Activated CD4-positive, alpha-beta T cell treated with anti-CD3 and anti-CD28 coated beads, Interleukin-2, amount 50 U/mL, for 4 hours (primary cell): ENCODE measurements at places on chromosomes 7 and 10.

GRCh38 chr10:50866317-50866716 is 19.1 kb downstream of the A1CF start:
- DNase-seq: no peak

GRCh38 chr10:119355930-119356329 is 148.6 kb downstream of the GRK5 start:
- DNase-seq: no peak

DNA sequence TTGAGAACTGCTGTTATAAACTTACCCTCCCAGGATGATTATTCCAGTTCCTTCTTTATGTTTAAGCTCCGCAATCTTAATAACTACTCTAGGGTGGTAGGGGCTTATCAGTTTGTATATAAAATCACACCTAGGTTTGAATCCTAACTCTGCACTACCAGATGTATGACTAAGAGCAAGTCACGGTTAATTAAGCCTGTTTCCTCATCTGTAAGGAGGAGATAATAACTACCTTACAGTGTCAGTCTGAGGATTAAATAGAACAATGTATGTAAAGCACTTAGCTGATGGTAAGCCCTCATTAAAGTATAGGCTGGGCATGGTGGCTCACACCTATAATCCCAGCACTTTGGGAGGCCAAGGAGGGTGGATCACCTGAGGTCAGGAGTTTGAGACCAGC is 9.2 kb downstream of the DNA2 start:
- DNase-seq: no peak

DNA sequence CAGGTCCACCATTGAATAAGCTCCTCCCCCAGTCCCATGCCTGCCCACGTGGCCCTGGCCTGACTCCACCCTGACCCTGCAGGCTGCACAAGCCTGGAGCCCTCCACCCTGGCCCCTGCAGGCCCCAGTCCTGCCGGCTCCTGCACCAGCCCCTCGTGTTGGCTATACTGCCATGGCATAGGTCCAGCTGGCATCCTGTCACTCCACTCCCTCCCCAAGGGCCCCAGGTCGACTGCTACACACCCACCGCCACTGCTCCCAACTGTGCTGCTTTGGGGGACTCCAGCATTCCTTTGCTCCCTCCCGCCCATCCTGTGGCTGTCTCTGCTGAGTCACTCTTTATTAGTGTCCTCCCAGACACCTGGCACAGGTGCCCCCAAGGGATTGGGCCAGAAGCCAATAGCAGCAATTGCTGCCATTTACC is 32.4 kb upstream of the HSPA12A start:
- DNase-seq: no peak
